ENCODE measurements at places on chromosomes 4 and X. TPM values are rescaled to one million over a fixed set of nuclear protein-coding genes. Genes with fewer than 3 reads are reported as not detected.

FMR1NB gene
- polyA plus RNA-seq, result 0.09 TPM

SLC26A1 gene
- 0.41 TPM for polyA plus RNA-seq

MAMLD1 gene
- 0.96 TPM for polyA plus RNA-seq

H2BW2 gene
- not detected for polyA plus RNA-seq

MAGEB17 gene
- polyA plus RNA-seq, result 0.02 TPM

GUCY1B1 gene
- 5.5 TPM for polyA plus RNA-seq

PDGFRA gene
- 9.2 TPM for polyA plus RNA-seq

NOX1 gene
- 1.4 TPM for polyA plus RNA-seq

CT55 gene
- polyA plus RNA-seq, result 0.07 TPM

FAM47A gene
- not detected for polyA plus RNA-seq

WWC2 gene
- 2.5 TPM for polyA plus RNA-seq

CCDC149 gene
- polyA plus RNA-seq, result 6.2 TPM

APELA gene
- polyA plus RNA-seq, result 0.02 TPM

QDPR gene
- polyA plus RNA-seq, result 19.5 TPM

ERCC6L gene
- polyA plus RNA-seq, result 0.46 TPM

G3BP2 gene
- 43.3 TPM for polyA plus RNA-seq

SHOX gene
- 0.02 TPM for polyA plus RNA-seq
